ENCODE measurements at places on chromosomes 1 and 21.

DNA sequence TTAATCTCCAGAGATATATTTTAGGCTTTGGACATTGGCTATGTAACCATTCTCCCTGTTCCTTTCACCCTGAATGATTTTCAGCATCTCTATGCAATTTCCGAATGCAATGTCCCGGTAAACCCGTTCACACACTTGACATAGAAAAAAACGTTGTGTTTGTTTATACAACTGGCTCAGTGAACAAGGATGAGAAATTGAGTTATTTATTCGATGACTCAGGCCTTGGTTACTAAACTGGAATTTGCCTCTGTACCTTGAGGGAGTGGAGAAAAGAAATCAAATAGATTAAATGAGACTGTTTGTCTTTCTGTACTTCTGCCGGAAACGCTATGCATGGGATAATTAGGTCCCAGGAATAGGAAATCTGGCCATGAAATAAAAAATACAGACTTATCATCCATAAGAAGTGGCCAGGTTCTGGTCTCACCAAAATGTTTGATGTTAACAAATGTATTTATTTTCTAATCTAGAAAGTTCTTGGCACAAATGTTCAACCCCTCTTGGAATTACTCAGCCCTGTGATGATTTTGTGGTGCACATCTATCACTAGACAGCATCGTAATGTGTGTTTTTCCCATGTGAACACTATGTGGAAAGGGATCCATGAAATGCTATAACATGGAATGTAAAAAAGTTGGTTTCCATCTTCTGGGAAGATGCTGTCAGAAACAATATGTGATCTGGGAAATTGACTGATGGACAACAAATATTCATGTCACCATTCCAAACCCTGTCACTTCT, 253.9 kb downstream of the DUSP10 start:
- no peaks in the 10 kb centered on the region for H3K36me3 ChIP-seq
- DNase-seq: no peak
- no peaks in the 10 kb centered on the region for H3K4me1 ChIP-seq
- H3K27ac ChIP-seq: no peak overlapping the region
- H3K4me3 ChIP-seq: no peak overlapping the region

DNA sequence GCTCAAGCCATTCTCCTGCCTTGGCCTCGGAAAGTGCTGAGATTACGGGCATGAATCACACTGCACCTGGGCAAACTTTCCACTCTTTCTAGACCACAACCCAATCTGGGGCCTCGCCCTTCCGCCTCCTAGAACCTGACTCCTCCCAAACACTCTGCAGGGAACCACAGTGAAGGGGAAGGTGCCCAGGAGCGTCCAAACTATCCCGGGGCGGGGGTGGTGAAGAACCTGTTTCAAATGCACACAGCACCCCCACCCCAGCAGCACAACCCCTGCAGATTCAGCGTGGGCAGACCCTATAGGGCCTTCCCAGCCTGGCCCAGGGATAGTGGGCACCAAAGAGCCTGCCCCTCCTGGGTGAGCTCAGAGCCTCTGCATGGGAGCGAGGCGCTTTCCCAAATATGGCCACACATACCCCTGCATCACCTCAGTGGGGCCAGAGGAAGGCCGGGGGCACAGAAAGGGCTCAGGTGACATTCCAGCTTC, 86.9 kb downstream of the STUM start:
- H3K27me3 ChIP-seq: no peaks in the 10 kb centered on the region
- H3K4me3 ChIP-seq: no peak overlapping the region
- no peak overlapping the region for H3K27ac ChIP-seq

DNA sequence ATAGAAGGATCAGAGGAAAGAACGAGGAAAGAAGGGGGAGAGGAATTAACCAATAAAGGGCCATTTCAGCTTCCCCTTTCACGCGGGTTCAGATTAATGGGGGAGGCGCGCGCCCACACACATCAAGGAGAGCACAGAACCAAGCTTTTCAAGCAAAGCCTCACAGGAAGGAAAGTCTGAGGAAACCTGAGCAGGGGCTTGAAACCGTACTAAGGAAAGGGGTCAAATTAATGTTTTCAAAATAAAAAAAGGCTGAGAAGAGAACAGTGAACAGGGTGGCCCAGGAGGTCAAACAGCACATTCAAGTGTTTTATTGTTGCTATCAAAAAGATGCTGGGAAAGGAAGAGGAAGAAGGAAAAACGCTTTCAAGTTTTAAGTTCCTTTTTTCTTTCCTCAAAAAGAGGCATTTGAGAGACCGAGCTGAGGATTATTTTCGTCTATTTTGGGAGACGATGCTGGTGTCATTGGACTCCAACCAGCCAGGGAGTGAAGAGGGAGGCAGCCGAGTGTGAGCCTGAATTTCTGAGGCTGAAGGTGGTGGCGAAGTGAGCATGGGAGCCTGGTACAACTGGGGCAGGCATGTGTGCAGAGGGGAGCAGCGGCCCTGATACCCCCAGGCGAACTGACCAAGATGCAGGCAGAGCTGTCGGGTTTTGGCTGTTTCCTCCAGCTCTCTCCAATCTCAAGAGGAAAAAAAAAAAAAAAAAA, 88.4 kb downstream of the PROX1 start:
- no peaks in the 10 kb centered on the region for H3K36me3 ChIP-seq
- H3K4me3 ChIP-seq: no peak overlapping the region
- H3K27ac ChIP-seq: no peak overlapping the region
- no peaks in the 10 kb centered on the region for H3K4me1 ChIP-seq
- no peak for DNase-seq
- no peaks in the 10 kb centered on the region for H3K27me3 ChIP-seq

DNA sequence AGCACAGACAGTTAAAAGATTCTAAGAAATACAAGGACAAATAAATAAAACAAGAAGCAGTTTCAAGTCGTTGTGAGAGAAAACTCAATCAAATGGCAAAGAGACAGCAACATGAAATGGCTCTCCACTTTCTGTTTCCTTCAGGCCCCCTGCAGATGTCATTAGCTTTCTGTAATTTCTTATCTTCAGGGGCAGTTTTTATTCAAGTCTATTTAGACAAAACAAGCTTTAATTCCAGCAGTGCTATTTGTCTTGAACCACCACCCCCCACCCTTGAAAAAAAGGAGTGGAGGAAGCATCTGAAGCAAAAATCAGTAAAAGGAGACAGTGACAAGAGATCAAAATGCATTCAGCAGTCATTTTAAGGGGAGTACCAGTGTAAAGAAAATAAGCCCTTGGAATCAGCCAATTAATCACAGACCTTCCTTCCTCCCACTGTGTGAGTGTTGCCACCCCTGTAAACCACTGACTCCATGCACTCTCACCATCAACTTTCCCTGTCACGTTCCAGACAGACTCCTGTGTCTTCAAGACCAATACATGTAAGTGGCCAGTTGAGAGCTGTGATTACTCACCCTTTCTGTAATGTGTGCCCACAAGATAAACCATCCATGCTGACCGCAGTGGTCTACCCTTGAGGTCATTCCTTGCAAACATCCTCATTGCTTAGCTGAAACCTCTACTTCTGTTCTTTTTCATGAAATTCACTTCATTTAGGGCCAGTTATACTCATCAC, 136.1 kb upstream of the HOOK1 start:
- H3K36me3 ChIP-seq: no peaks in the 10 kb centered on the region
- H3K27me3 ChIP-seq: no peaks in the 10 kb centered on the region
- H3K27ac ChIP-seq: no peak overlapping the region
- no peak for DNase-seq

DNA sequence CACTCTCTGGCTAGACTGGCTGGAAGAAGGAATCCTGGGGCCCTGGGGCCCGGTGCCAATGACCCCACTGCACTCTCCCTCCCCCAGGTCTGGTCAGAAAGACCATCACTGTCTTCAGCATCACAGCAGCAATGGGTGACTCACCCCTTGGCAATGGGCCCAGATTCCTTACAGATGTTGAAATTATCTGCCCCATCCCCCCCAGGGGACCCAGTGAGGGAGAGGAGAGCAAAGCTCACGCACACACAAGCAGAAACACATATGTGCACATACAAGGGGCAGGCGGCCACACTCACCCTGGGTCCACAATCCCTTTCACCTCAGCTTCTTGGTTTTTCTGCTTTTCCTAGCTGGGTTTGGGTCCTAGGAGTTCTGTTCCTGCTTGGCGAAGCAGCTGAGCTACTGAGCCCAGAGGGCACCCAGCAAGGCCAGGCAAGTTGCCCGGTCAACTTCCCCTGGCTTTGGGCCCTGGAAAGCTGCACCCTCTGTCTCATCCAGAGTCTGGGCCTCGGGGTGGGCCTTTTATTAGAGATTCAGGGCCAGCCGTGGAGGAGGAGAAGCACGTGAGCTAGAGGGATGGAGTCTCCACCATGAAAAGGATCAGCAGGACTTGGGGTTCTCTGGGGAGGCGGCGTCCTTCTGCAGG, 2.6 kb downstream of the COL16A1 start:
- H3K4me3 ChIP-seq: no peak overlapping the region
- no peaks in the 10 kb centered on the region for H3K27me3 ChIP-seq
- DNase-seq: no peak
- H3K4me1 ChIP-seq: peaks cover 38% of the 10 kb centered on the region
- H3K36me3 ChIP-seq: no peaks in the 10 kb centered on the region
- H3K27ac ChIP-seq: no peak overlapping the region

DNA sequence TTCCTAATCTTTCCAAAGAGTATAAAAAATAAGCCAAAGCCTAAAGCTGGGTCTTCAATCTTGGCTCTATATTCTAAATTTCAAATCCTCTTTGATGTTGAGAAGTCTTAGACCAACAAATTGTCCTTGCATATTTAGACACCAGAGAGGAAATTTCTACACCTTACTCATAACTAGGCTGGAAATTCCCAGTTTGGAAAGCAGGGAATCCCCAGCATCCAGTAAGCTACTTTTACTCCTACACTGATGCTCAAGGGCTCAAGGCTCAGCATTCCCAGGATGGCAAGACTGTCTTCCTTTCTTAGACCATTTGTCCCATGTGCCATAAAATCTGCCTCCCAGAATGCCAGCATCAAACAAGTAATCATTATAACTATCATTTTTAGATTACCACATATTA, 28.3 kb downstream of the PRDX6 start:
- no peaks in the 10 kb centered on the region for H3K36me3 ChIP-seq
- H3K4me1 ChIP-seq: no peaks in the 10 kb centered on the region
- no peak overlapping the region for H3K4me3 ChIP-seq
- no peak overlapping the region for H3K27ac ChIP-seq
- no peaks in the 10 kb centered on the region for H3K27me3 ChIP-seq

GRCh38 chr1:201423655-201424054, 2.1 kb upstream of the TNNI1 start:
- peaks cover 12% of the 10 kb centered on the region for H3K4me1 ChIP-seq
- H3K27ac ChIP-seq: no peak overlapping the region
- no peak overlapping the region for H3K4me3 ChIP-seq
- no peaks in the 10 kb centered on the region for H3K27me3 ChIP-seq
- no peak for DNase-seq

DNA sequence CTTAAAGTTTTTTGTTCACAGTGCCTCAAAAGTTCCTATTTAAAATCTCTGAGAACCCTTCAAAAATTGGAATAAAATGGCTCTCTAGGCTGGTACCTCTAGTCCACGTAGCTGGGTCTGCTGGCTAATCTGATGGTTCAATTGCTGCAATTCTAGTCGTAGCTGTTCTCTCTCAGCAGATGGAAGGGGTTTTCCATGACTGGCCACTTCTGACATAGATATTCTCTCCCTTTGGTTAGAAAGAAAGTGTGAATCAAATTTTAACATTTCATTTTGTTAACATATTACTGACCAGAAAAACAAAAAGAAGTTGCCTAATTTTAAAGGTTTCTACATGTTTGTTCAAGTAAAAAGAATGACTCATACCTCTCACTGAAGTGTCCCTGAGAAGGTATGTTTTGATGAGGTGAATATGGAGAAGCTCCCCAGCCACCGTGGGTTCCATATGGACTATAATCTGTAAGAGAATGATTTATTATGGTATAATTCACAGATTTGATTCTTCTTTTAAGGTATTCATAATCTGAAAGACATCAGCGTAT, 29.3 kb upstream of the SERPINC1 start:
- H3K4me1 ChIP-seq: no peaks in the 10 kb centered on the region
- peaks cover 51% of the 10 kb centered on the region for H3K36me3 ChIP-seq
- H3K4me3 ChIP-seq: no peak overlapping the region
- no peaks in the 10 kb centered on the region for H3K27me3 ChIP-seq

GRCh38 chr1:157682710-157683437, 17.7 kb downstream of the FCRL3 start:
- peaks cover 8% of the 10 kb centered on the region for H3K27me3 ChIP-seq
- no peak overlapping the region for H3K4me3 ChIP-seq
- no peak overlapping the region for H3K27ac ChIP-seq
- DNase-seq: no peak

GRCh38 chr1:3828391-3828790, 28.6 kb downstream of the CEP104 start:
- H3K36me3 ChIP-seq: peaks cover 9% of the 10 kb centered on the region
- H3K4me3 ChIP-seq: no peak overlapping the region
- H3K4me1 ChIP-seq: no peaks in the 10 kb centered on the region
- H3K27me3 ChIP-seq: no peaks in the 10 kb centered on the region
- no peak for DNase-seq

- H3K36me3 ChIP-seq: no peaks in the 10 kb centered on the region
- no peak overlapping the region for H3K4me3 ChIP-seq
- no peaks in the 10 kb centered on the region for H3K4me1 ChIP-seq
- no peak for DNase-seq
- no peaks in the 10 kb centered on the region for H3K27me3 ChIP-seq
Measured at GRCh38 chr21:45356251-45356650, 48.7 kb upstream of the COL18A1 start.

DNA sequence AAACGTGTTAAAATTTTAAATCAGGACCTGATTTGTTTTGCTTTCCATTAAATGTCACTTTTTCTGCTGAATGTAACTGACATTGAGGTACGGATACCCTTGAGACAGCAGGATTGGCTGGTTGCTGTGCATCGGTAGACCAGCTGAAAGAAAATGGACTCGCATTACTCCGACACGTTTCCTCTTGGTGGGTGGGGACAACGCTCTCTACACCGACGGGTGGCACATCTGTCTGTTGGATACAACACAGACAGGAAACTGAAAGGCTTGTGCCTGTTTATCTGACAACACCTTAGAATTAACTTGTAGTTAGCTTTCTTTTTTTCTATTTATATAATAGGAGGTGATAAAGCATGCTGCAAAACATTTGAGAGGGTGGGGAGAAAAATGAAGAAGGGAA, 19.4 kb downstream of the PRPF38A start:
- no peak overlapping the region for H3K4me3 ChIP-seq
- no peak for DNase-seq
- H3K4me1 ChIP-seq: no peaks in the 10 kb centered on the region
- peaks cover 7% of the 10 kb centered on the region for H3K36me3 ChIP-seq

GRCh38 chr1:10401281-10401680, 2.4 kb downstream of the PGD start:
- DNase-seq: no peak
- H3K4me3 ChIP-seq: no peak overlapping the region
- H3K36me3 ChIP-seq: peaks cover 20% of the 10 kb centered on the region
- H3K4me1 ChIP-seq: peaks cover 6% of the 10 kb centered on the region

DNA sequence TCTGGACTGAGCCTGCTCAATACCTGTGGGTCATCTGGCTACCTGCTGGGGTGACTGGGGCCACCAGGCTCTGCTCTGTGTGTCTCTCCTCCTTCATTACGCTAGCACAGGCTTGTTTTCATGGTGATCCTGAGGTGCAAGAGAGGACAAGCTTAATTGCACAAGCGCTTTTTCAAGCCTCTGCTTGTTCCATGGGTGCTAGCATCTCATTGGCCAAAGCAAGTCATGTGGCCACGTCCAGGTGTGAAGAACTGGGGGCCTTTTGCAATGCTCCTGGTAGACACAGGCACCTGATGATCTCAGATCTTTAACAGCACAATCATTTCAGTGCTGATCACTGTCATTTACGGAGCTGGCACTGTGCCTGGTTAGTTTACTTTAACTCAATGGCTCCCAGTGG, 114.6 kb downstream of the KAZN start:
- DNase-seq: no peak
- H3K27me3 ChIP-seq: no peaks in the 10 kb centered on the region
- no peak overlapping the region for H3K4me3 ChIP-seq
- no peaks in the 10 kb centered on the region for H3K4me1 ChIP-seq
- no peak overlapping the region for H3K27ac ChIP-seq

All from GM12878 (cell line).